ENCODE measurements at places on chromosomes 2 and 18.

GRCh38 chr2:69693059-69693774 lies 48.7 kb upstream of the ANXA4 start:
- DNase-seq: no peak

- no peak for DNase-seq
Measured at GRCh38 chr2:230557065-230557464, 141.1 kb downstream of the SP100 start.

GRCh38 chr2:58039170-58039611 lies 7.4 kb upstream of the VRK2 start:
- DNase-seq: no peak

GRCh38 chr2:67057901-67058703 lies 339.0 kb upstream of the ETAA1 start:
- no peak for DNase-seq

DNA sequence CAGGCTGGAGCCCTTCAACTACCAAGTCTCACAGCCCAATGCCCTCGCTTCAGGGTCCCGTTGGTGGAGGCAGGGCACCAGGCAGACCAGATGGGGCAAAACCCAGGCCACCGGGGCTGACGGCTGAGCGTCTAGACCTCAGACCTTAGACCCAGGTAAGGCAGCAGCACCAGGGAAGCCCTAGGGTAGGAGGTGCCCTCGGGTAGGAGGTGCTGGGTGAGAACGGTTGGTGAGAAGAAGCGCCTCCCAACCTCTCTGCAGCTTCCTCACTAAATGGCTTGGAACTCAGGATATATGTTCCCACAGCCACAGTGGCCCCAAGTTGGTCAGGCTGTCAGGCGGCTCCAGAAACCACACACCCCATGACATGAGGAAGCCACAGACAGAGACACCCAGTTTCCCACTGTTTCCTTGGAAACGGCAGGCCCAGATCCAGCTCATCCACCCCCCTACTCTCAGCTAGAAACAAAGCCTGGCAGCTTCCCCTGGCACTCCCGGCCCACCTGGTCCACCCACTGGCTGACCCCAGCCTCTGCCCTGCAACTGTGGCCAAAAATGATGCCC lies 13.1 kb upstream of the MLPH start:
- no peak for DNase-seq

GRCh38 chr2:14634489-14635390 lies 2.2 kb downstream of the LRATD1 start:
- DNase-seq: no peak

DNA sequence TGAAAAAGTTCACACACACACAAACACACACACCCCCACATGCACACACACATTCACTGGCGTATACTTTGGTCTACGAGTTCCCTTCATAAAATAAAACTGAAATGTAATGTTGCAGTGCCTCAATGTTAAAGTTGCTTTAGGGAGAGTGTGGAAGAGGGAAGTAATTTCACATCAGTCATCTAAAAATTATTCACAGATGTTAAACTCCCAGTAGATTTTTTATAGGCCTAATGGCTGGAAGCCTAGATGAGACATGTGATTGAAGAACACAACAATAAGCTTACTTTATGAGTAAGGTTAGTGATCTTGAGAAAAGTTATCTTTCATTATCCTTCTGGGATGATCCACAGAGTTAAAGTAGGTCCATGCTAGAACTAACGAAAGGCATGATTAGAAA lies 506.7 kb upstream of the CNTNAP5 start:
- no peak for DNase-seq

DNA sequence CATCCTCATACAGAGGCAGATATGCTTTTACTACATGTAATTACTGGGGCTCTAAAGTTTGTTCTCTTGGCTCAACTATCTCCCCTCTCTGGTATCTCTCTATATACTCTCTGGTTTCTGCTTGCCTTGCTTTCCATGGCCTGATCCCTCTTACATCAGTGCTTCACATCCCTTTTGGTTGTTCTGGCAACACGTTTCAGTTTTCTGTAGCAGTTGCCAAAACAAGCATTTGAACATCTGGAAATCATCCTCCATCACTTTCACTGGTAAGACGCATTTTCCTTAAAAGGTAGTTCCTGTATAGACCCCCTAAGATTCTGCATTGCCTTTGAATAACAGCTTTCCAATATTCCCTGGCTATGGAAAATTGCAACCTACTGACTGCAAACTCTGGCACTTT lies 25.9 kb downstream of the COL5A2 start:
- DNase-seq: no peak

GRCh38 chr2:60414495-60415138 lies 138.8 kb downstream of the BCL11A start:
- DNase-seq: no peak

- DNase-seq: no peak
Measured at GRCh38 chr2:77363277-77363676, 158.9 kb downstream of the LRRTM4 start.
